ENCODE measurements at places on chromosomes 16 and 17.

DNA sequence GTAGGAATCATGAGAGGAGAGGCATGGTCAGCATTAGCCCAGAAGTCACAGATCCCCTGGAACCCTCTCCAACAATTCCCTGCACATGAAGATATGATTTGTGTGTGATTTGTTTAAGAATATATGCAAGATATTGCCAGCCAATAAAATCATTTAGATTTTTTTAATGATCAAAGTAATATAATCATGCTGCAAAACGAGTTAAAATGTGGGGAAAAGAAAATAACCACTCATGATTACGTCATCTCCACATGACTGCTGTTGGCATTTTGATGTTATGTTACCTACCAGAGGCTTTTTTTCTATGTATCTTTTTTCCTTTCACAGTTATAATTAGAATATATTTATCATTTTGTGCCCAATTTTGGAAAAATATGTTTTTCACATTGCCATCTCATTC, 22.4 kb downstream of the SLC35G3 start:
- no peak for DNase-seq

DNA sequence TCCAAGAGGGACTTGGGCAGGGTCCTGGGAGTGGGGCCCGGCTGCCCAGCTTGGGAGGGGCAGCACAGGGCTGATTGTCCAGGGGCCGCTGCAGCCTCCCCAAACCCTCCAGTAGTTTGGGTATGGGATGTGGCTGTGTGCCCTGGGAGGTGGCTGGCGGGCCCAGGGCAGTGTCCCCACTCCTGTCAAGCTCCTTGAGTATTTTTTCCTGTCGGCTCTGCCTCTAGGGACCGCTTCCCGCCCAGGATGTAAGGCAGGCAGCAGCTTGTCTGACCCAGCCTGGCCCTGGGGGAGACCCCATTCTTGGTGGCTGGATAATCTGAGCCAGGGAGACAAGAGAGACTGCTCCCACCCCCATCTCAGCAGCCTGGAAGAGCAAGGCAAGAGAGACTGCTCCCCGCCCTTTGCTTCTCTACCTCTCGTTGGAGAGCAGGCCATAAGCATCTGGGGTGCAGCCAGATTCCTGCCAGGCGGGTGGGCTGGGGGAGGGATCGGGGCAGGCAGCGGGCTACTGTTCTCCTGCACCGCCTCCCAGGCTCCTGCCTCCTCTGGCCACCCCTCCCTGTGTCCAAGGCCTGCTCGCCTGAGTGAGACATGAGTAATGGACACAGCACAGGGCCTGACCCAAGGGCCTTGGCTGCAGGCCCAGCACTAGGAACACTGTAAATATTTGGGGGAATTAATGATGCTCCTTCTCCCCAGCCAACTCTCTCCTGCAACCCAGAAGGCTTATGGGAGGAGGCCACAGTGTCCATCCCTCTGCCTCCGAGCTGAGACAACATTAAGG, 18.4 kb upstream of the ITGA3 start:
- no peak for DNase-seq

DNA sequence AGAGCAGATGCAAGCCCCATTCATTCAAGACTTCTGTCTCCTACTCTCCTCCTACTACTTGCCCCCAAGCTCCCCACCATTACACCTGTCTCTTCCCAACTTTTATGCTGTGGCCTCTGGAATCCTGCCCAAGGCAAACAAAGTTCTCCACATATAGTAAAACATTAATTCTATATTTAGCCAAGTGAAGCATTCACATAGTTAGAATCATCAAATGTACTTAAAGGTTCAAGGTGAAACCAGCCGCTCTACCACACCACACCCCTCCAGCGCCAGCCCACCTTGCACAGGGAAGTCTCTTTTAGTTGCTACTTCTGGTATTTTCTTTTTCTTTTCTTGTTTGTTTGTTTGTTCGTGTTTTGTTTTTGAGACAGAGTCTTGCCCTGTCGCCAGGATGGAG, 25.4 kb upstream of the GUCY2D start:
- DNase-seq = no peak

DNA sequence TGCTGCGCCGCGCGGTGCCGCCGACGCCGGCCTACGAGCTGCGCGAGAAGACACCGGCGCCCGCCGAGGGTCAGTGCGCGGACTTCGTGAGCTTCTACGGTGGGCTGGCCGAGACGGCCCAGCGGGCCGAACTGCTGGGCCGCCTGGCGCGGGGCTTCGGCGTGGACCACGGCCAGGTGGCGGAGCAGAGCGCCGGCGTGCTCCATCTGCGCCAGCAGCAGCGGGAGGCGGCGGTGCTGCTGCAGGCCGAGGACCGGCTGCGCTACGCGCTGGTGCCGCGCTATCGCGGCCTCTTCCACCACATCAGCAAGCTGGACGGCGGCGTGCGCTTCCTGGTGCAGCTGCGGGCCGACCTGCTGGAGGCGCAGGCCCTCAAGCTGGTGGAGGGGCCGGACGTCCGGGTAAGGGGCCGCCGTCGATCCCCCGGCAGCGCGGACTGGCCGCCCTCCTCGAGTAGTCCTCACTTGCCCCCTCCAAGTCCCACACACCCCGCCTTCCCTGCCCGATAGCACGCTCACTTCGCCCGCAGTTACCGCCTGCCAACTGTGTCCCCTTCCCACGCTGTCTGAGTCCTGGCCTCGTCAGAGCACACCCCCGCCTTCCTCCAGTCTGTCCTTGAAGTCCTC, 470 bp downstream of the MLYCD start:
- no peak for DNase-seq

DNA sequence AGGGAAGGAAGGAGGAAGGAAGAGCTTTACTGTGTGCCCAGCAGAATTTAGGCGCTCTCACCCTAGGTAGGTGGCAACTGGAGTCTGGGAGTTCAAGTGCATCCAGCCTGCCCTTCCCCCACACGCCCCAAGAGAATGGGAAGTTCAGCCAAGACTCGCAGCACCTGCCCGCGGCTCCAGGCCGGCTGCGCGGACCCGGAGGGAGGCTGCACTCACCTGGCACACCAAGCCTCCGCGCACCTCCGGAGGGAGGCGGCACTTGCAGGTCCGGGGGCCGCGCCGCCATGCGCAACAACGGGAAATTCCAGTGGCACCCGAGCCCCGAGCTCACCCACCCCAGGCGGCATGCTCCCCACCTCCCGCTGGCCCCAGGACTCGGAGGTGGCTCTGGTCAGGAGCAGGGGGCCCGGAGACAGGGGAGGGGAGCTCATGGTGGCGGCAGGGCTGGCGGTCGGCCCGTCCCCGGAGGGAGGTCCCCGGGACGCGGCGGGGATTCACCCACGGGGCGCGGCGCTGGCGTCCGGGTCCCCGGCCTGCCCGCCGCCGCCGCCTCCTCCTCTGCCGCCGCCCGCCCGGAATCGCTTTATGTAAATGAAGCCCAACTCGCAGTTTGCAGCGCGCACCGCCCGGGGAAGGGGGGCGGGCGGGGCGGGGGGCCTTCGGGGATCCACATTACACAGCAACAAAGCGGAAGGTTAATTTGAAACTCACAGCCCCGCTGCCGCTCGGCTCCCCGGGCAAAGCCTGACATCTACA, at the start of gene ZFHX3:
Gene ZFHX3, minus strand, starts transcription at position 593 of the 756 bp plus-strand sequence. CDS start 87,983 bp downstream, outside the sequence.
- no peak for DNase-seq

- DNase-seq = no peak
Measured at GRCh38 chr17:40103071-40103661, 2.8 kb upstream of the NR1D1 start.

- DNase-seq = no peak
Measured at GRCh38 chr16:69471121-69471520, 46.7 kb downstream of the CYB5B start.

GRCh38 chr17:41655611-41656111, 31.3 kb upstream of the KRT17 start:
- no peak for DNase-seq

DNA sequence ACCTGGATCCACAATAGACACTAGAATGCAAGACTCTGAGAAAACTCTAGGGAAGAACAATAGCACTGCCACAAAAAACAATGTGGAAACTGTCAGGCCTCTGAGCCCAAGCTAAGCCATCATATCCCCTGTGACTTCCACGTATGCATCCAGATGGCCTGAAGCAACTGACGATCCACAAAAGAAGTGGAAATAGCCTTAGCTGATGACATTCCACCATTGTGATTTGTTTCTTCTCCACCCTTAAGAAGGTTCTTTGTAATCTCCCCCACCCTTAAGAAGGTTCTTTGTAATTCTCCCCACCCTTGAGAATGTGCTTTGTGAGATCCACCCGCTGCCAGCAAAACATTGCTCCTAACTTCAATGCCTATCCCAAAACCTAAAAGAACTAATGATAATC, 39.2 kb upstream of the TNRC6C start:
- DNase-seq = no peak

DNA sequence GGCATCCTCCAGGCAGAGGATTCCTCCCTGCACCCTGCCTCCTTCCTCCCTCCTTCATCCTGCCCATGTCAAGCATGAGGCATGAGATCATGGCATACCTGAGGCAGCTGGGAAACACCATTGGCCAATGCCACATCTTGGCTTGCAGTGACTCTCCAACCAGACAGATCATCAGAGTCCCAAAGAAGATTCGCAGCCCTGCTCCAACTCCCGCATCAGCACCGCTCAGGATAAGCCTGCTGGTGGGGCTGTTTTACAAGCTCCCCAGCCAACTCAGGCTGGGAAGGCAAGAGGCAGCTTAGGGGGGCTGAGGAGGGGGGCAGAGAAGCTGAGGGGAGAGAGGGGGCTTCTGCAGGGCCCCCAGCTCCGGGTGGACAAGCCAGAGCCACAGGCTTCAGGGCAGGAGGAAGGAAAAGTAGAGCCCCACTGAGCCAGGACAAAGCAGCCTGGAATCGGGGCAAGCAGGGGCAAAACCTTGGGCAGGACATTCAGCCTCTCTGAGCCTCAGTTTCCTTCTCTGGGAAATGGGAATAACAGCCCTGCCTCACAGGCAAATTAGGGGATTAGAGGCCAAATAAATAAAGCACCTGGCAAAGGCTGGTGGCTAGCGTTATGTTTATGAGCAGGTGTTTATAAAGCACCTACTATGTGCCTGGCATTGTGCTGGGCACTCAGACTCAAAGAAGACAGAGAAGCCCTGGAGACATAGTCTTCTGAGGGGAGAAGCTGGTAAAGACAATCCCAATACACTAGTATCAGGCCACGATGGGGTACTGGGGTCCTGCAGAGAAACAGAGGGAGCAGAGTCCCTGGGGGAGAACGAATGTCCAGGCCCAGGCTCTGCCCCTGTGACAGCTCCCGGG, 88.1 kb downstream of the GOSR1 start:
- DNase-seq = no peak

- no peak for DNase-seq
Measured at GRCh38 chr16:70416748-70417616, 21.9 kb downstream of the ST3GAL2 start.

DNA sequence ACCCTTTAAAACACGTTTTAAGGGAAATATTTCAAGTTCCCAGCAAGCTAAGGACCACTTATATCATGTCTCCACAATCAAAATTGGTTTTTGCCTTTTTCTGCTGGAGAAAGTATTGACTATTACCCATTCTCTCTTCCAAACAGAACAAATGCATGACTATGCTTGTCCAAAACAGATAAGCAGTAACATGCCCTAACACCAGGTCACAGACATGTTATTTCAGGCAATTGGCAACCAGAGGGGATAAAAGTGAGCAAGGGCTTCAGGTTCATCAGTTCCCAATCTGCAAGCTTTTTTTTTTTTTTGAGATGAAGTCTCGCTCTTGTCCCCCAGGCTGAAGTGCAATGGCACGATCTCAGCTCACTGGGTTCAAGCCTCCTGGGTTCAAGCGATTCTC, 15.0 kb downstream of the SKA2 start:
- no peak for DNase-seq

DNA sequence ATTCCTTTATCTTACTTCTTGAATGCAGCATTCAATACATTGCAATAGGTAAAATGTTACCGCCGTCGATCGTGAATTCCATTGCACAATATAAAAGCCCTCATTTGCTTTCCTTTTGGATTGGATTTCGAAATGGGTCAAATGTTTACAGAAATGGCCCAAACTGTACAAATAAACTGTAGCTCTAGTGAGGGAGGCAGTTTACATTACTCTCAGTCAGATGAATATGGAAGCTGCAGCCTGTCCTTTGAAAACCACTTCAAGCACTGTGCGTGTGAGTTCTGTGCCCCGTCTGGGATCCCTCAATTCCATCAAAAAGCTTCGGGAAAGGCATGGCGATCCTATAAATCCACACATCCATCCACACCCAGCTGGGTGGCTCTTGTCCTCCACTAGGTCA, 258.6 kb upstream of the FOXF1 start:
- no peak for DNase-seq

DNA sequence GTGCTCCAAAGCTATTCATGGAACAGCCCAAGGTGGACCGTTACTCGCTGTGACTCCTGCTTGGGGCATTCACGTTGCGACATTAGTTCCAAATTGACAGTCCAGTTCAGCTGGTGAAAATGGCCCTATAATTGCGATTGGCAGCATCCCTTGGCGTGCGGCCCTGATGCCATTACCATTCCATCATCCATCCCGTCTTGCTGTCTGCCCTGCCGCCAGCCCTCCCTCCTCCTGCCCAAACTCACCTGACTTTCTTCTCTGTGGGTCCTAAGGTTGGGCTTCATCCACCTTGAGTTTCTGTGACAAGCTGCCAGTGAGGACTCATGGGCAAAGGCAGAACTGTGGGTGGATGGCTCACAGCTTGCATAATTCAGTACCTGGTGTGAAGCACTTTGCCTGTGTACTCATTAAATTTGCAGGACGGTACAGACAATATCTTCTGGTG, 104.6 kb downstream of the RPTOR start:
- no peak for DNase-seq

GRCh38 chr17:4472286-4472685, 26.4 kb upstream of the SPNS2 start:
- DNase-seq = no peak

- no peak for DNase-seq
Measured at GRCh38 chr16:23788685-23789084, 33.9 kb downstream of the CHP2 start.
